Retinal pigment epithelial cell (primary cell): ENCODE measurements at places on chromosomes 12 and 14.

DNA sequence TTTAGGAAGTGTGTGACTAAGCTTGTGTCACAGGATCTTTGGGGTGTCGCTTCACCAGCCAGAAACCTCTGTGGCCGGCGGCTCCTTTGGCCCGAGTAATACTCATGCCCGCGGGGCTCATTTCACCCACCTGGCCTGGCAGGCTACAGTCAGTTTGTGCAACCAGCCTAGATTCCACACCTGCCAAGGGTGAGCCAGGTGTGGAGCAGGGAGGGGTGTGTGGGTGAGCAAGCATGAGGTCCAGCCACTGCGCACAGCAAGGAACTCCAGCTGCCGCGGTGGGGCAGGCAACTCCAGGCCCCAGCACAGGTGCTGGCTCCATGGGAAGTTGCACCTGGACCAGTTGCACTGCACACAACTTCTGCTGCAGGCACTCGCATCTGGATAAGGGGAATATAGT, 462.3 kb upstream of the LRFN5 start:
- no peak for DNase-seq

- no peak for DNase-seq
These were observed 1.2 kb downstream of the PITPNM2 start for GRCh38 chr12:123149501-123150274.

DNA sequence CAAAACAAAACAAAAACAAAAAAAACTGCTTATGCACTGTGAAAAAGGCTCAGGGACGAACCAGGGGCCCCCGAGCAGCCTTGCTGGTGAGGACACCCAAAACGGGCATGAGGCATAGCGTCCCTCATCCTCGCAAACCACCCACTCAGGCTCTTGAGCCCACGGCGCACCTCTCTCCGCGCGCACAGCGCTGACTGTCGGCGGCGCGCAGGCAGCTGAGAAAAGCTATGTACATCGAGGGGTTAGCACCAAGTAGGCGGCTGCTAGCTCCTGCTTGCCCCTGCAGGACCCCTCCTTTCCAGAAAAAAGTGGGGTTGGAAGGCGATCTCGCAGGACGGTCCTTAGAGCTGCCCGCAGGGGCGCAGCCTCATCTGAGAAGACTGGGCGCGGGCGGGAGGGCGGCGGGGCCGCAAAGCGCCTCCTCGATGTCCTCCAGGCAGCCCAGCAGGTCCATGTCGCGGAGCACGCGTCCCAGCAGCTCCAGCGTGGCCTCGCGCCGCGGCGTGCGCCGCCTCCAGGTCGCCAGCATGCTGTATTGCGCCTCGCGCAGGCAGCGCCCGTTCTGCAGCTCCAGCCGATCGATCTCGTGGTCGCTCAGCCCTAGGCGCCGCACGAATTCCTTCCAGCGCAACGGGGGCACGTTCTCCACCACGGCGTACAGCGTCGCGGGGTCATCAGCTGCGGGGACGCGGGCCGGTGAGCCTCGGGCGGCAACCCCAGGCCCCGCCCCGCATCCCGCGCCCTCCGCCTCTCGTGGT, 12.8 kb downstream of the TNFRSF1A start:
- DNase-seq = no peak

DNA sequence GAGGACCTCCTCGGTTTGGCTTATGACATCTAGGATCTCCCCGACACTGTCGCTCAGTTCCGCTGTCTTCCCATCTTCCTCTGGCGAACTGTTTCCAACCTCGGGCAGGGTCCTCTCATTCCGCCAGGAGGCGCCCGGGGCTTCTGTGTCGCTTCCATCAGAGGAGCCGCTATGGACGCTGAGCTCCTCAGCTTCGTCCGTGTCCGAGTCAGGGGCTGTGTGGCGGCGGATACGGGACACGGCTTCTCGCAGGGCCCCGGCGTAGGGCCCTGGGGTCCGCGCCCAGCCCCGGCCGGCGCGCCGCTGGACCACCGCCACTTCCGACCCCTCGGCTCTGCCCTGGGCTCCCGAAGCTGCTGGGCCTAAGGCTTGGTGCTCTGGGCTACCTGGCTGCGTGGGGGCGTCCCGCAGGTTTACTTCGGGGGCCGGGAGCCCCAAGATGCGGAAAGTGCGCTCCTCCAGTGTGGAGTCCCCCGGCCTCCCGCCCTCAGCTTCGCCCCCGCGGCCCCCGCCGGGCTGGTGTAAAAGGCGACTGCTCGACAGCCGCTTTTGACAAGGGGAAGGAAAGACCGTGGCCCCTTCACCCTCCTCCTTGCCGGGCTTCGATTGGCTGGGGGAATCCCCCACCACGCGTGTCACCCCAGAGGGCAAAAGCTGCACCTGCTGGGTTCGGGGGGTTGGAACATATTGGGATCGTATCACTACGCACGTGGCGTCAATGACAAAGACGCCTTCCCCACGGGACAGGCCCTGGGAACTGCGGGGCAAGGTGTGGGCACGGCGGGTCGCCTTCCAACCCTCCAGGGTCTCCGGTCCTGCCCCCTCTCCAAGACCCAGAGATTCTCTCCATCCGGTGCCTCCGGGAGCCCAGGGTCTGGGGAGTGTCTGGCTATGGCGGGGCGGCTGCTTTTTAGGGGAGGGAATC, 2.1 kb downstream of the DDN start:
- no peak for DNase-seq

DNA sequence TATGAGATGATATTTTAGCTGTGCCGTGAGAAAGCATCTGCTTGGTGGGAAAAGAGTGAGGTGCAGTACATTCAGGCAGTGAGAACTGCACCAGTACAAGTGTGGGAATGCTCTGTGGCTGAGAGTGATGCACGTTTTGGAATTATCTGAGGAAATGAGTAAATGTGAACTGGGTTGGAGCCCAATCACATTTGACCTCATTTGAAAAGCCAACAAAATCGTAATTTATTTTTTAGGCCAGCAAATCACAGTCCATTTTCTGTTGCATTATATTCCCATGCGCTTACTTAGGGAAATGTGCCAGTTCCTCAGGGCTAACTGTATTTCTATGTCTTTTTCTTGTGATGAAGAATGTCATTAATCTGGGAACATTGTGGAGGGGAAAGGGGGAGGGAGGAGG, 77.3 kb downstream of the SNAPC1 start:
- no peak for DNase-seq

DNA sequence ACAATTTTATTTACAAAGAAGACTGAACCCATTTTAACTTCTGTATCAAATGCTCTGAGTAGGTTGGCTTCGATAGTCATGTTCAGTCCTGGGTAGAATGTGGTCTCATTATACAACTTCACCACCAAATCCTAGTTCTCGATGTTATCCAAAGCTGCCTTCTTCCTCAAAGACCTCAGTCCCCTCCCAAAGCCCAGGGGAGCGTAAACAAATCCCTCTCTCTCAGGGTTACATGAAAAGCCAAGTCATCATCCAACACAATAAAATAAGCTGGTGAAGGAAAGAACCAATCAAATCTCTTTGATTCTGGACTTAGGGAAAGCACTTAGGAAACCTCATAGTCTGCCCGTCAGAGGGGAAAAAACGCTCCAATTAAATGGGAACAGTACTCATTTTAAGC, 9.1 kb downstream of the PTCSC3 start:
- no peak for DNase-seq

DNA sequence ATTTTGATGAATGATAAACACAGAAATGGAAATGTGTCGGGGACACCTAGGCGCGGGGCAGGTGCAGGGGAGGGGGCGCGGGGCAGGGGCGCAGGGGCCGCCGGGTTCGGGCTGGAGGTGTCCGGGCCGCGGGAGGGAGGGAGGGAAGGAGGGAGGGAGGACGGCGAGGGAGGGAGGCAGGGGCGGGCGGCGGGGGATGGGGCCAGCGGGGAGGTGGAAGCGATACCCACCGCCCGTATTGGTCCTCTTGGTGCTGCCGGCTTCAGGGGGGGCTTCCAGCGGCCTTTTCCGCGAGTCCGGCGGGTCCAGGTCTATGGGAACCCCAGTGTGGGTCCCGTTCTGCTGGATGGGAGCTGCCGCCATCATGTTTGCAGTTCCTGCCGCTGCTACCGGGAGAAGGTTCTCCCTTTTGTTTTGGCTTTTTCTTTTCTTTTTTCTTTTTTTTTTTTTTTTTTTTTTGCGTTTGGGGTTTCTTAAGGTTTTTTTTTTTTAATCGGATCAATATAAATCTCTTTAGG, 703 bp downstream of the NOVA1 start:
- no peak for DNase-seq

DNA sequence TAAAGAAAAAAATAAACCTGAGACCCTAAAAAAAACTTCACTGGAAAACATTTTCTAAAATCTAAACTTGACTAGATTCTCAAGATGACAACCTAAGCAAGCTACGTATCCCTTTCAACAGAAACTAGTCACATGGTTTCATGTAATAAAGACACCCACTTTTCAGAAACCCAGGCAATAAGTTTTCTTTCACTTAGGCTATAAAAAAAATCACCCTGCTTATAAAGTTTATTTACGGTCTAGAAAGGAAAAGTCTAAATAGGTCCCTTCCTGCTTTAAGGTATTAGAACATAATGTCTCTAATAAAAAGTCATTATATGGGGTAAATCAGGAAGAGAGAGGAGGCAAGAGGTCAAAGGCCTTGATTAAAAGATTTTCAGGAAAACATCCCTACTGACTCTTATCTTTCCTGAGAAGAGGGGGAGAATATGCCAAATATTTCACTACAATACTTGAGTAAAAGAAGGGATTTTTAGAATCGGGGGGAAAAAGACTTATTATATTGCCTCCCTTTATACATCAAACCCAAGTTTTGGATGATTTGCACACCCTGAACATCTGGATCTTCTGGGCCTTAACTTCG, 9.5 kb downstream of the CLIP1 start:
- no peak for DNase-seq

GRCh38 chr14:105041841-105042765, 21.2 kb upstream of the CDCA4 start:
- DNase-seq = no peak

DNA sequence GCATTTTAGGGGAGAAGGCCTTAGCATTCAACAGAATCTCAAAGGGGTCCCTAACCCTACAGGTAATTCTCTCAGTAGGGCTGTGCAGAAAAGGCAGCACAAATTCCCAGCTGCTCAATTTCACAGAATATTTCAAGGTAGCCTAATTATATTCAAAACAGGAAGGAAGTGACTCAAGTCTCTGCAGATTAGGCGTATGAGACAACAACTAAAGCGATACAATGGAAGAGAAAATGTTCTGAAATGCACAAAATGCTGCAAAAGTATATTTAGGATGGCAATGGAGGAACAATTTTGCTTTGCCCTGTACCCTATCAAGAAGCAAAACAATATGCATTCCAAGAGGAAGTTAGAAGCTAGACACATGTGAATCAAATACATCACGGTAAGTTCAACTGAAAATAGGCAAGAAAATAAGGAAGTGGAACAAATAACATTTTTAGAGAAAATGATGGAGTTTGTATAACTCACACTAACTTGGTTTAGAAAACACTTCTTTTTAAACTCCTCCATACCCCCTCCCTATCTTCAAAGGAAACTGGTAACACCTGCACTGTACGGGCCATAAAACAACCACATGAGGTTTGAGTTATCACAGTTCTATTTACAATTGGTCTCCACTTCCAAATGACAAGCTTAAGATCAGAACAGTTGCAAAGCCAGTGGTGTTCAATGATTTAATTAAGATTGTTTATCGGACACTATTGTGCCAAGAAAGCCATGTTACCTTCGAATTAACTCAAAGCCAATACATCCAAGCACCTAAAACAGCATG, 1.6 kb downstream of the GIT2 start:
- no peak for DNase-seq

DNA sequence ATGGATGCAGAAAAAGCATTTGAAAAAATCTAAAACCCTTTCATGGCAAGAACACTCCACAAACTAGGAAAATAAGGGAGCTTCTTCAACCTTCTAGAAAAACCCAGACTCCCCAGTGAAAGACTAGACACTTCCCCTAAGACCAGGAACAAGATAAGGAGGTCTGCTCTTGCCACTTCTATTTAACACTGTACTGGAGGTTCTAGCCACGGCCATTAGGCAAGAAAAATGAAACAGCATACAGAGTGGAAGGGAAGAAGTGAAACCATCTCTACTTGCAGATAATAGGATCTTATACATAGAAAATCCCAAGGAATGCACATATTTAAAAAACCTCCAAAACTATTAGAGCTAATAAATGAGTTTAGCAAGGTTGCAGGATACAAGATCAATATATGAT, 42.3 kb downstream of the CHGA start:
- DNase-seq = no peak

- no peak for DNase-seq
These were observed 305.5 kb downstream of the BCAT1 start for GRCh38 chr12:24643120-24644119.

- no peak for DNase-seq
These were observed 171.6 kb downstream of the DPF3 start for GRCh38 chr14:72722201-72722785.

DNA sequence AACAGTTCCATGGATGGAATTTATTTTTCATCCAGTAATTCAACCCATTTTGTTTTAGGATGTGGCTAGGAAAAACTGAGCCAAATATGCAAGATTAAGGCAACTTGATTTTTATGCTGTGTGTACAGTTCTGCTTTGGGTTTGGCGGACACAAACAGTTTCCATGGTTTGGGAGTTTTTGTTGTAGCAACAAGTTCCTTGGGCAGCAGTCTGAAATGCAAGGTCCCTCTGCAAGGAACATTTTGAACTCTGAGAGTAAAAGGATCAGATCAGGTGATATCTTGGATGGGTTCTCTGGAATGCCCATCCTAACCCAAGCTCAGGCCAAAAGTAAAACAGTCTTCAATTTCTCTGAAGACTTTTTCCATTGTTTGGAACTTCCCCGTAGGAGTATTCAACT, 161.2 kb downstream of the TMX1 start:
- no peak for DNase-seq

DNA sequence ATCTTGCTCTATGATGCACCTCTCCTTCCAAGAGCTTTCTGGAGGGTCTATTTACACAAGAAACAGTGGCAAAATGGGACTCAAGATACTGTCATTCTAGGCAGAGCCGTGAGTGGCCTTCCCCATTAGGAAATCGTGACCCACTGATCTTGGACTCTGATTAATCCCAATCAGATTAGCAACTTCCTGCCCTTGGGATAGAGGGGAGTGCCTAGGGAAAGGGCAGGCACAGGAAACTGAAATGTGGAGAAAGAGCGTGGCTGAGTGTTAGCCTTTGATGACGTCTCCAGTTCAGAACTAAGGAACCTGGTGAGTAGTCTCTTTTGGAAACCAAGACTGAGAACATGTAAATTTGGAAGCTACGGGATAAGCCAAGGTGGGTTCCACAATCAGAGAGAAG, 76.1 kb downstream of the NUAK1 start:
- DNase-seq = no peak

DNA sequence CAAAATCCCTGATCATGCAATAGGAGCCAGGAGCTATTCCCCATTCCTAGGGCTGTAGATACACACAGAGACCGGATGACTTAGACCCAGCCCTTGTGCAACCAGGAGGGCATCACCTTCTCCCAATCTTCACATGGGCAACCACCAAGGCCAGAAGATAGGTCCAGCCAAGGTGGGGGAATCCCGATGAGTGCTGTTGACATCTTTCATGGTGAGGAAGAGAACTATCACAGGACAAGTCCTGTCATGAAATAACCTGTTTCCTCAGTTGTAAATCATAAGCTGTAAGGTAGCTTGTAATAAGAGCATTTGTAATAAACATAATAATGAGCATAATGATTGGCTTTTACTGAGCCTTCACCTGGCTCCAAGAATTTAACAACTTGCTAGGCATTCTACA, 89.5 kb downstream of the GCH1 start:
- DNase-seq = no peak
